ENCODE measurements at places on chromosomes 7 and 10.

DNA sequence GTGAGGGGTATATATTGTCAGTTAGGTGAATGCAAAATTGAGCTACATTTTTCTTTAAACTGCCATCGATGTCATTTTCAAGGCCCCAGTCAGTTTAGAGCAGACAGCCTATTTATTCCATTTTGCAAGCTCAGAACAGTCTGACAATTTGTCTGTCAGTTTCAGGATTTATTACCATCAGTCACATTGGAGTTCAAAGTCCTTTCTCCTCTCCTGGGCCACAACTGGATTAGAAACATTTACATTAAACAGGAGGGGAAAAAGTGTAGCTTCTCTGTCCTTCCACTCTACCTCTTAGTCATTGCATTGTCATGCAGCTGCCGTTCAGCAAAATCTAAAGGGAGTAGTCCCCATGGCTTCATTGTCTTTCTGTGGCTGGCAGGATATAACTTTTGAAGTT is 3.5 kb upstream of the GHITM start:
- no peak for DNase-seq

GRCh38 chr10:27815846-27816245 is 70.2 kb upstream of the MKX start:
- DNase-seq = no peak

GRCh38 chr10:124558339-124559321 is 97.0 kb downstream of the LHPP start:
- no peak for DNase-seq

GRCh38 chr7:151608031-151608551 is 88.4 kb upstream of the RHEB start:
- no peak for DNase-seq

DNA sequence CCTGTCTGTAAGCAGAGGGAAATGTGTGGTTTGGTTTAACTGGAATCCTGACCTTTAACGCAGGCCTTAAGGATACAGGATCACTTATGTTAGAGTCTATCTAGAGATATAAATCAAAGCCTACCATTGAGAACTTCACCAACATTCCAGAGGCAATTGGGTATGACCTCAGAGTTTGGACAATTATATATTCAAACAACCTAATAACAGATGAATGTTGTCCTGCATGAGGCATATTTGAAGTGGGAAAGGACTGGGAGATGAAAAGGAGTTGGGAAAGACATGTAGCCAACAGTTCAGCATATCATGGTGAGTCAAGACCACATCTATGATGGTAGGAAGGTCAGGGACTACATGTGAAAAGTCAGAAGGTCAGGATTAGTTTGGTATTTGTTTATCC is 274.2 kb downstream of the DOCK4 start:
- DNase-seq = no peak

DNA sequence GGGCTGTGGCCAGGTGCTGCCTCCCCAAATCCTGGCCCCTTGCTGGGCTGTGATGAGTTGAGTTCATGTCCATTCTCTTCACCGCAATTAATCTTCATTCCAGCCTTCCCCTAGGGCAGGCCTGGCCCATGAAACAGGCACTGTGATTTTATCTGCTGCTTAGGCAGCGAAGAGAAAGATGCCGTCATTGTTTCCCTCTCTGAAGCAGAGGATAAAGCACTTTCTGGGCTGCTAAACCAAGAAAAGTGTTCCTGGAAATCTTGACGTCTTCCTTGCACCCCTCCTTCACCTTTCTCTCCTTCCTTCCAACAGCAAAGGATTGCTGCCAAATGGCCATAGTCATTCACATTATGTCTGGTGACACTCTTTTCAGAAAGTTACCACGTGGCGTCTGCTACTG is 265.9 kb downstream of the ZEB1 start:
- DNase-seq = no peak

- no peak for DNase-seq
These were observed 30.8 kb downstream of the SLC16A9 start for GRCh38 chr10:59678884-59679301.

- DNase-seq = no peak
These were observed 1.2 kb downstream of the THNSL1 start for GRCh38 chr10:25017661-25018060.

DNA sequence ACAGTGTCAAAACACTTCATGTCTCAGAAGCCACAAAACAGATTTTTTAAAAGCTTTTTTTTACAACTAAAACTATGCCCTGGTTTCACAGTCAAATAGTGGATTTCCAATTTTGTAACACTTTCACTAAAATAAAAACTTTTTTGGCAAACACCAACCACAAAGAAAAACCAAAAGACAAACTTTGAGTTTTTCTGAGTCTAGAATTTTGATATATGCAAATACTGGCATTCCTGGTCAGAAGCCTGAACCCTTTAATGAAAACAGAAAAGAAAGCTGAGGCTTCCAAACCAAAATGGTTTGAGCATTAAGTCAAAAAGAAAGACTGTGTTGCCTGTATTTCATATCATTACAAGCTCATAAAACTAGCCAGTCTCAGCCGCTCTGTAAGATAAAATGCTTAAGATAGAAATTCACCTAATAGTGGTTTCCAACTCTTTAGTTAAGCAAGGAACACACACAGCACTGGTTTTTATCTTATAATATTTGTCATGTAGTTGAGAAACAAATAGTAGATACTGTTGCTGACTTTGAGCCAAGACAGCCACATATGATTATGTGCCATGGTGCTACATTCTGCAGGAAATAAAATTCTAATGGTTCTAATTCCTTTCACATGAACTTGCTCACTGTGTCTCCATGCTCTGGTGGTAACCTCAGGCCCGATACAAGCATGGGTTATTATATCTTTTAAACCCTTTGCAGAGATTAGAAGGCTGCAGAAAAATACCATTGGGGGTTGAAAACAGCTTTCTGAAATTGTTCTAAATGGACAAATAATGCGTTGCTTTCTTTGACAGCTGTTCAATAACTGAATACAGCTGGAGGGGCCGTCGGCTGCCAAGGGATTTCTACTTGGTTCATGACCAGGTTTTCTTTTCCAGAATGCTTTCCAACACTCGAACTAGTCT is 49.4 kb downstream of the FAM171A1 start:
- no peak for DNase-seq

DNA sequence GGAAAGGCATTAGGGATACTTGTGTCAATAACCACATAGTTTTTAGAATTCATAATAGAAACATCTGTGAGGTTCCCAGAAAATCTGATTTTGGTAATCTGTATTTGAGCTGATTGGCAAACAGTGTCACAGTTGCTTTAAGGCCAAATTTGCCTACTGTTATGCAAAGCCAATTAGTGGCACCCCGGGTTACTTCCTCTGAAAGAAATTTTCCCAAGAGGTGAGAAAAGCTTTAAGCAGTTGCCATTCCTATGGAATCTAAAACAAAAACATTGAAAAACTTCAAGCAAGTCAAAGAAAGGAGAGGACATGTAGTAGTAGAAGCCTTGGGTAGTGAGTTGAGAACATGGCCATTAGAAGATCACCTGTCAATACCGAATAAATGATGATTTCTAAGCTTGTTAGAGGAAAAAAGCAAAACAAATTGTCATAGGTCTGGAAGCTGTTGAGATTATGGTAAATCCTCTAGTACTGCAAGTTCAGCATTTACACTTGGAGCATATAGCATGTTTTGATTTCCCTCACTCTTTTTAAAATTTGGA is 176.8 kb downstream of the TWIST1 start:
- DNase-seq = no peak

GRCh38 chr10:63819753-63820329 is 298.6 kb downstream of the REEP3 start:
- no peak for DNase-seq

DNA sequence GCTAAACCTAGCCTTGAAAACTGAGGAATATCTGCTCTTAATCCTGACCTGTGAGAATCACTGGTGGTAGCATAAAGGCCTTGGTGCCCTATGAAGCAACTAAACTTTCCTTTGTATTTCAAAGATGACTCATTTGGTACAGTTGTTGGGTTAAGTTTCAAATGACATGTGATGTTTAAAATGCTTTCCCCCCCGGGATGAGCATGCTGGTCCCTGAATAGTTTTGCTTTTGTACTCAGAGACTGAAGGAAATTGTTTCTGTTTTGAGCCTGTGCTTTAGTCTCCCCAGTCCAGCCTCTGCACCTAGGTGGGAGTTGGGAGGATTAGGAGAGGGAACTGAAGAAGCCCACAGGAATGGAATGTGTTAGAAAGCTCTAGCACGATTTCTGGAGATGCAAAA is 258.9 kb upstream of the NPY start:
- DNase-seq = no peak

GRCh38 chr10:93039721-93040120 is 20.9 kb upstream of the CYP26C1 start:
- DNase-seq = no peak

DNA sequence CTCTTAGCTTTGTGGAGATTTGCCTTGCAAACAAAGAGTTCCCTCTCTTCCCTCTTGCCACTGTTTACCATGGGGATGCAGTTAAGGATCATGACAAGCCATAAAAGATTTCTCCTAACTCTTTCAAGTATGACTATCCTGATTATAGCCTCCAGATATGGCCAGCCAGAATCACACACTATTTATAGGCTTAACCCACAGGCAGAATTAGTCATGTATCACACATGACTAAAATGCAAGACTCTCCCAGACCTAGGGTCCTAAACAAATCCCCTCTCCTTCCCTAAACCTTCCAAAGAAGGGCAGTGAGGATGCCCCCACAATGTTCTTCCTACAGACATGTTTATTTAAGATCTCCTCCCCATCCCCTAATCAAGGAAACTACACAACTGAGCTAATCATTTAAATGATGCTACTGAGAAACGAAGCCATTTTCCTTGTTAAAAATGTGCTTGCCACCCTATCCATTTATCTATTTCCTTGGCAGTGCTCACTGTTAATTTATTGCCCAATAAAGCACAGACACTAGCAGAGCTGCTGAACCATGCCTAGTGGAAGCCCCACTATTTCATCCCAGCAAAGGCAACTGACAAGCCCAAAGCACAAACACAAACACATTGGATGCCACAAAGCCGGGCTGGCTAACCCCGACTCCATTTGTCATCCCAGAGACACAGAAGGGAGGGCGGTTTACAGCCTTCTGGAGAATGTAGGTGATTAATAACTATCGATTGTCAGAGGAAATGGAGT is 363.4 kb downstream of the KCNMA1 start:
- DNase-seq = no peak

GRCh38 chr7:128033246-128033645 is 2.0 kb upstream of the LRRC4 start:
- no peak for DNase-seq

DNA sequence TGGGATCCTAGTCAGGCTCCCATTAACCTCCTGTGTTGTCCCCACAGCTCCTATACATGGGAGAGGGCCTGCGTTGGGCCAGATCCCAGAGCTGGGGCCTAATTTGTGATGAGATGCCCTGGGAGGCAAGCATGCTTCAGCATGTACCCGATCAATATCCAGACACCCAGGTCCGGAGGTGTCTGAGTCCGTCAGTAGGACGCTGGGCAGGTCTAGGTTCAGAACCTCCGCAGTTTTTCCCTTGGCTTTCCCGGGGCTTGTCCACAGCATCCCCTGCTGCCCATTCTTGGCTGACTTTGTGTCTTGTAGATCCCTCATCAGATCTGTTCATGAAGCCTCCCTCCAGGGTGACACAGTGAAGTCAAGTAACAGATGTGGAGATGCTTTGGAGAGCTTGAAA is 32.7 kb upstream of the RBAK start:
- DNase-seq = no peak

DNA sequence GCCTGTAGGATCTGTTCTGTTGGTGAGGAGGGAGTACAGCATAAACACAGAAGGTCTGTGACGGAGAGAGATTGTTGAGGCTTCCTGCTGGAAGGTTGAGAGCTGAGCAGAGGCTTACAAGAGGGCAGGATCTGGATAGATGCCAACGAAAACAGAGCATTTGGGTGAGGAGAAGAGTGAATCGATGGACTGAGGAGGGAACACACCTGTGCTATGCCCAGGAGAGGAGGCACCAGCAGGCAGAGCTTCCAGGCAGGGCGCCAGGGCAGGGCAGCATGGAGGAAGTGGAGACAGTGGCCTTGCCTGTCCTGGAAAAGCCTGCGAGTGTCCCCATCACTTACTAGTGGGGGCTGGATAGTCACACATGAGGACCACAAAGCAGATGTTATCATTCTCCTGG is 282.9 kb downstream of the PAXIP1 start:
- no peak for DNase-seq

DNA sequence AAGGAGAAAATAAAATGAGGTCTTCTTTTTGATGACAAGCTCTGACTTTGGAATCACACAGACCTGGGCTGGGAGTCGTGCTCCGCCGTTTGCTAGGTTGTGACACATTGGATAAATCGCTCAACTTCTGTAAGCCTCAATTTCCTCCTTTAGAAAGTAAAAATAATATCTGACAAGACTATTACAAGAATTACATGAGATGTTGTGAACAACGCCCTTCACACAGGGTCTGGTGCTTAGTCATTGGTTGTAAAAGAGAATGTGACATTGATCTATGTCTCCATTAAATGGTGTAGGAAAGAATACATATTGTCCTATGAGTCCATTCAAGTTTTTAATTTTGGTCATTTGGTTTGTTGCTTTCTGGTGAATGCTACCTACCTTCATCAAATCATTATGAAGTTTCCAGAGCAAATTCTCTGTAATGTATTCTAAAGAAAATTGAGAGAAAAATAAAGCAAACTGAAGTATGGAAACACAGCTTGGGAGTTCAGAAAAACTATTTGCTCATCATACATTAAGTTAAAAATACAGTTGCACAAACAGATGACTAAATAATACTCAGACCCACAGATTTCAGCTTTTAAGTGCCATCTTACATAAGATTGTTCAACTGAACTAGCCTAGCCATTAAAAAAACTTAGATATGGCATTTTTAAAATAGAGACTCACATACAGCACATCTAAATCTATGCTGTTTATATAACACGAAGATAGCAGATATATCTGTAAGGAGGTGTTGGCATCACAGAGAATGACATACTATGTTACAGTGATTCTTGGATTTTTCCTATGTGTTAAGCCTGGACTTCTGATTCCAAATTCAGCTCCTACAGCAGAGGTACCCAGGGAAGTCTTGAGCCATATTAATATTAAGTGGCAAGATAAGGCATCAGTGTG is 12.3 kb upstream of the ADRB1 start:
- no peak for DNase-seq

GRCh38 chr7:102978284-102978683 is 65.5 kb downstream of the LRRC17 start:
- no peak for DNase-seq

DNA sequence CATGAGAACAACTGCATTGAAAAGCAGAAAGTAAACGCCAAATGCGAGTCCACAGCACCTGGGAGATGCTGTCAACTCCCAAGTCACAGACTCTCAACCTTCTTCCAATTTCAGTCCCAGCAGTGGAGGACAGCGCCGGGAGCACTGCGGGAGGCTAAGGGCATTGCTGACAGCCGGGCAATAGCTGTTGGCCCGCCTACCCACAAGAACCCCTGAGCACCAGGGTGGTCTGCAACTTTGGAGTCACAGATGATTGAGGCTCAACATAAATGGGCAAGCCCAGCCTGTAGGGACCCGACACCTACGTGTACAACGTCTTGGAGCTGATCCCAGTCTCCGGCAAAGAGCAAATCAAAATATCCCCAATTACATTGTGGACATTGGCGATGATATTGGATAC is 262.9 kb downstream of the TCERG1L start:
- DNase-seq = no peak

GRCh38 chr10:52756966-52757365 is 15.6 kb downstream of the MBL2 start:
- DNase-seq = no peak

GRCh38 chr10:82660205-82660604 is 785.2 kb downstream of the NRG3 start:
- DNase-seq = no peak

- no peak for DNase-seq
These were observed 386.9 kb downstream of the POM121L12 start for GRCh38 chr7:53422291-53422690.

- no peak for DNase-seq
These were observed 603.5 kb downstream of the ARL4A start for GRCh38 chr7:13290975-13291374.

- no peak for DNase-seq
These were observed 57.9 kb downstream of the ELFN1 start for GRCh38 chr7:1727812-1728570.

Measured in activated T-cell treated with anti-CD3 and anti-CD28 coated beads for 24 hours (primary cell).